ENCODE measurements at places on chromosomes 2 and 18. TPM values are rescaled to one million over a fixed set of nuclear protein-coding genes. Genes with fewer than 3 reads are reported as not detected.
A peak's percentile ranks its signal among the peaks of the same experiment; 100 is the strongest.

CD207 gene
- not detected for total RNA-seq

PLCL1 gene
- 41.1 TPM for total RNA-seq

TWIST2 gene
- not detected for total RNA-seq

CXCR4 gene
- total RNA-seq = 10.4 TPM

TANK gene
- 33.5 TPM for total RNA-seq

IL18RAP gene
- total RNA-seq = not detected

- no peak for DNase-seq
Observed at GRCh38 chr2:104658144-104658835, 195.6 kb upstream of the POU3F3 start.

- no peak for DNase-seq
Observed at GRCh38 chr2:201559067-201559710, 84.1 kb downstream of the TMEM237 start.

GRCh38 chr2:234846599-234847363 is 105.0 kb upstream of the SH3BP4 start:
- no peak for DNase-seq

GRCh38 chr2:113760400-113760799 is 4.0 kb upstream of the SLC35F5 start:
- DNase-seq = no peak

GRCh38 chr2:53422979-53423378 is 344.6 kb upstream of the CHAC2 start:
- no peak for DNase-seq

DNA sequence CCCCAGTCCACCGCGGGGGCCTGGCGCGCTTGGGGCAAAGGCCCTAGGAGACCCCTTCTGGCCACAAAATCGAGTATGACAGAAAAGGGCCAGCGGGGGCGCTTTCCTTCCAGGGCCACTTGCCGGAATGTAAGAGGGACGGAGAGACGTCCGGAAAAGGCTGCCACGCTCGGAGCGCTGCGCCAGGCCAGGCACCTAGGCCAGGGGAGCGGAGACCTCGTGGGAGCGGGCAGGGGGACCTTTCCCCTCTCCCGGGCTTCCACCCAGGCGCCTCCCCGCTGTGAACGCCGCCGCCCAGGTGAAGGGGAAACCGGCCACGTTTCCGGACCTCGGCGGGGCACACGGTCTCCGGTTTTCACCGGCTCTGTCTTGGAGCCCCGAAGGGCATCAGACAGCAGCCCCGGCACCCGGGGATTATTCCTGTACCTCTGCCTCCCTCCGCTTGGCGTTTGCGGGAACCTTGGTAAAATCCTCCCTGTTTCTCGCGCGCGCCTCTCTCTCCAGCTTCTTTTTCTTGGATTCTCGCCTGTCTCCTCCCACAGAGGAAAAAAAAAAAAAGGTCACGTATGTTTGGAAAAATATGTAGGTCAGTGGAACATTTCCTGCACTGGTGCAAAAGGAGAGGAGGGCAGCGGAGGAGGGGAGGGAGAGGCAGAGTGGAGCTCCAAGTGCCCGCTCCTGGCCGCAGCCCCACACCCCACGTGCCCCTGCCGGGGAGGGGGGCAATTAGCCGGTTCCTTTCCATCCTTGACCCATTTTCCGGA is 1.2 kb upstream of the NPAS2 start:
- peak; percentile 43 for DNase-seq

DNA sequence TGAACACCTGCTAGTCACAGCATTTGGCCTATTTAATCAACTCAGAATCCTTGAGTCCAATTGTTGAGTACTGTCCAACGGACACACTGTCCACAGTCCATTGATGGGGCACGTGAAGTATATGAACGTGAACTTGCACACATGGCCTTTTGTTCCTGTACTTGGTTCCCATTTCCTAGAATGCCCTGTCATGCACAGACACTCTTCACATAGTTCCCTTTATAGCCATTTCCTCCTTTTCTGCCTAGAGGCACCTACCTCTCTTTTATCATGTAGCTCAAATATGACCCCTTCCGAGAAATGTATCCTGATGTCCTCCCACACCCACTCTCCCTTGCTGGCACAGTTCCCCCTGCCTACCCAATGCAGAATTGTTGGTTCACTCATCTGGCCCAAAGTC is 8.7 kb upstream of the CRYGA start:
- no peak for DNase-seq

DNA sequence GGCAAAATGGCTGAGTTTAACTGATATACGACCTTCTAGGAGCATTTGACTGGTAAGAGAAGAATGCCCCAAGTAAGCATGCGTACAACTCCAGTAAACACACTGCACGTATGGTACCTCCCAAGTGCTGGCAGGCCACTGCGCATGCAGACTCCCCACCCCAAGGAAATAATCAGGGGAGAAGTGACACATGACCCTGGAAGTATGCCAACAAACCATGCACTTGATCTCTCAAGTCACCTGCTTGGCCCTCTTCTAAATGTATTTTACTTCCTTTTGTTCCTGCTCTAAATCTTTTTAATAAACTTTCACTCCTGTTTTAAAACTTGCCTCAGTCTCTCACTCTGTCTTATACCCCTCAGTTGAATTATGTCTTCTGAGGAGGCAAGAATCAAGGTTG is 129.8 kb upstream of the COL5A2 start:
- no peak for DNase-seq

- DNase-seq = no peak
Observed at GRCh38 chr2:202442882-202443281, 66.8 kb downstream of the BMPR2 start.

DNA sequence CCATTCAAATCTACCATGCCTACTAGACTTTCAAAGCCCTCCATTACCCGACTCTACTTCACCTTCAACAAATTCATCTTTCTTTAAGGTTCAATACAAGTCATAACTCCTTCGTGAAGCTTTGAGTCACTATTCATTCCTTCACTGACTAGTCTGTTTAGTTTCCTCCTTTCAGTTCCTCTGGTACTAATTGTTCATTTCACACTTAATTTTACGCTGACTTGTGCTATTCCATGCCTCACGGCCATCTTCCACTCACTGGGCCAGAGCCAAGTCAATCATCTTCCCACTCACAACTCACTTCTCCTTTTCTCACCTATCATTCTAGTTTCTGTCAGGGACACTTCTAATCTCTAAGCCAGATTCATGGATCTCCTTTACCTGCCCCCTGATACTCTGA is 136.2 kb downstream of the MTX2 start:
- DNase-seq = no peak

DNA sequence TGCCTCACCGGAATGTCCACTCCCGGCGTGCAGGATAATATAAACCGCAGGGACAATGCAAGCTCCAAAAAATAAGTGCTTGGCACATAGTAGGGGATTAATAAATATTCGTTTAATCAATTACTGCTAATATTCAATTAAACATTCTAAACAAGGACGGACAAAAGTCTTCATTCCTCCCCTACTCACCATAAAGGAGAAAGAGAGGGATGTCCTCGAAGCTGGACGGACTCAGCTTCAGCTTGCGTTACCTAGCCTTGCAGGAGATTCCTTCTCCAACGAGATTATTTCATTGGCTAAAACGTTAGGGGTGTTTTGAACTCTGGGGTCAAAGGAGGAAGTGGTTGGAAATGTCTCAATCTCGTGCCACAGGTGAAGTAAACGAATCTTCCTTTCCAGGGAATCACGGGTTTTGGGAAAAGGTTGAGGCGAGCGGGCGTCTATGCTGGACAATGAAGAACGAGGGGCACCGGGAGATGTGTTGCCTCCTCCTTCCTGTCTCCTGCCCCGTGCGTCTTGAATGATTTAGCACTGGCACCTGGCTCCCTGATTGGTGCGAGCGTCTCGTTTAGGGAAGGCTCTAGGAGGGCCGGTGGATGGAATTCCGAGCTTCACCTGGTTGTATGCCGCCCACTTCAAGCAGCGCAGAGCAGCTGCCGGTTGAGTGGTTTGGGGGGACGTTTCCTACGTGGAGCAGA is 2.0 kb upstream of the GAD1 start:
- no peak for DNase-seq

DNA sequence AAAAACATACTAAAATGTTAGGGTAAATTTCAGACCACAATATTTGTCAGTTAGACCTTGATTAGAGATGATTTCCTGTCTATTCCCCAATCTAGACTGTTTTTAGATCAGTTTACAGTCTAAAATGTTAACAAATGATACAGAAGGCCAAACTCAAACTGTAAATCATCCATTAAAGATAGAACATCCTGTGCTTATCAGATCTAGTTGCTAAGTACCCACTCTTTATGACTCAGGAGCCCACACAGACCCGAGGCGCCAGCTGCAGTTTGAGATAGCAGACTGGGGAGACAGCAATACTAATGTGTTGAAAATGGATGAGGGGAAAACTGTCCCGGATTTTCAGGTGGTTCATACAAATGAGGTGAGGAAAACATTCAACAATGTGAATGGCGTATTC is 113.3 kb downstream of the SCG2 start:
- DNase-seq = no peak

DNA sequence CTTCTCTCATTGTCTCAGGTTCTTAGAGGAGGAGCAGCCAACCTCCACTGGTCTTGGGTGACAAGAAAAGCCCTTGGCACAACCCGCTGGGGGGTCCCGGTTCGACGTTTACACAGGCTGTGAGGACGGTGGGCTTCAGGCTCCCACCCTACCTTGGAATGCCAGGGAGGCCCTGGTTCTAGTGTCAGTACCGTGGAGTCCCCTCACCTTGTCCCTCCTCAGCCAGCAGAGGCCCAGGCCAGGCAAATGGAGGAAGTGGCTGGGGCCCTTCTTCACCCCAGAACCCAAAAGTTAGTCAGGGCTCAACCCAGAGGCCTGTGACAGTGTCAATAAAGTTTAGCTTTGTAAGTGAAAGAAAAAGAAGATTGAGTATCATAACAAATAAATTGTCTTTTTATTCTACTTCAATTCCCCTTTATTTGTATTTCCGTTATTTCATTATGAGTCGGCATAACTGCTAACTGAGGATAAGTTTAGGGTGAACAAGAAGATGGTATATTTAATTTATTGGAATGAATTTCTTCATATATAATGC is 62.6 kb upstream of the ZSWIM2 start:
- no peak for DNase-seq

- DNase-seq = no peak
Observed at GRCh38 chr2:210617732-210618330, 61.4 kb downstream of the CPS1 start.

GRCh38 chr2:2633017-2633416 is 301.9 kb upstream of the MYT1L start:
- DNase-seq = no peak

DNA sequence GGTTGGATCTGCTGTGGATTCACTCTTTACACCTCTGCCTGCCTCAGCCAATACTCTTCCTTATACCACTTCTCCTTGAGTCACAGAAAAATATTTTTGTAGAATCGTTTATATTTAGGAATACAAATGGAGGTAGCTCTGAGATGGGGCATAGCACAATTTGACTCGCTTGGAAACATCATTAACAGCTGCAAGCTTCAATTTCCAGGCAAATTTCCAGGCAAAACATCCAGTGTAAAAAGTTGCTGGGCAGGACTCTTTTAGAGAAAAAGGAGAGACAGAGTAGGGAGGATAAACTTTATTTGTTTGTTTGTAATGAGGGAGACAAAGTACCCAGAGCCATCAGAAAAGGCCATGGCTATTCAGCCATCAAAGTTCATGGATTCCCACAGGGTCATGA is 74.4 kb upstream of the SOX11 start:
- no peak for DNase-seq

DNA sequence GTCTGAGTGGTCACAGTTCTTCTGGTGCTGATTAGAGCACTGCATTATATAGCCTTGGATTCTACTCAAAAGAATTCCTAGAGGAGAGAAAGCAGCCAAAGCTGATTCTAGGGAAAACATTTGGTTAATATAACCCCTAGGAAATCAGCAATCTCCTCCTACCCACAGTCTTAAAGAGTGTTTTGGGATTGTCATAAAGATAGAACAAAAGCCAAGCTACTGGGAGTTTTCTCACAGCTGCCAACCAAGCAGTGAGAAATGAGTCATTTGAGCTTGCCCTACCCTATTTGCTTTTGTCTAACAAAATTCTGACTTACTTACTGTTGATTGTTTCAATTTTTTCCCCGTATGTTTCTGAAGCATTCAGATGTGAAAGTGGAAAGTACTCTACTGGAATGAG is 469.3 kb downstream of the PLCL1 start:
- DNase-seq = no peak

- DNase-seq = no peak
Observed at GRCh38 chr2:56191617-56192016, 7.8 kb downstream of the CCDC85A start.

- no peak for DNase-seq
Observed at GRCh38 chr18:29653671-29654215, 1388.8 kb downstream of the DSC3 start.

GRCh38 chr2:11315074-11315705 is 29.2 kb downstream of the ROCK2 start:
- DNase-seq = no peak

DNA sequence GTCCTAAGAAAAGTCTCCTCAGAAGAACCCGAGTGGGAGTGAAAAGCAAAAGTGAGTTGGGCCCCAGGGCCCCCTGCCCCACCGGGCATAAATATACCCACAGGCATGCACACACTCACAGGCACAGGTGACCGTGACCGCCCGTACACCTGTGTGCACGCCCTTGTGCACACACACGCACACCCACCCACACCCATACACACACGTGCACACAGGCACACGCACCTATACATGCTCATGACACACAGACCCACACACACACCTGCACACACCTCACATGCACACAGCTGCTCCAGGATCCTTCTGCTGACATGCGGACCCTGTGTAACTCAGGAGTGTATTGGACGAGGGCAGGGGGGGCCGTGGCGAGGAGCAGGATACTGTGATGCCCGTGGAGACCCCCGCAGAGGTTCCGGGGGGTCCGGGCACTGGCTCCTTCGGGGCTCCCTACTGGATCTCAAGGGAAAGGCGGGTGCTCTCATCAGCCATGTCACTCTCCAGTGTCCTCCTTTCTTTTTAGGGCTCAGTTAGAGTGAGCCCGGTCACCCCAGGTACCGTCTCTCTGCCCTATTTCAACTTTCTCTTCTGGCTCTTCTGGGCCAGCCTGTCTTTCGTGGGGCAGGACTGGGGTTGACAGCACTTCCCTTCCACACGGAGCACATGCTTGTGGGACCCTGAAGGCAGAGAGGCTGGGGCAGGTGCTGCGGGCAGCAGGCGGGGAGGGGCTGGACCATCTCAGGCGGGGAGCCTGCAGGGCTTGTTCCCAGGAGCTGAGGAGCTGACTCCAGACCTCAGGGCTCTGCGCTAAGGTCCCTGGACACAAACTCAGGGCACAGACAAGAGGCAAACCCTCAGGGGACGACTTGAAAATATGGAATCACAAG is 48.5 kb downstream of the TPO start:
- no peak for DNase-seq

- DNase-seq = no peak
Observed at GRCh38 chr2:31333046-31333445, 81.5 kb downstream of the XDH start.
